Activated T-cell treated with anti-CD3 and anti-CD28 coated beads for 1 hour (primary cell): ENCODE measurements at places on chromosomes 16 and 17.

DNA sequence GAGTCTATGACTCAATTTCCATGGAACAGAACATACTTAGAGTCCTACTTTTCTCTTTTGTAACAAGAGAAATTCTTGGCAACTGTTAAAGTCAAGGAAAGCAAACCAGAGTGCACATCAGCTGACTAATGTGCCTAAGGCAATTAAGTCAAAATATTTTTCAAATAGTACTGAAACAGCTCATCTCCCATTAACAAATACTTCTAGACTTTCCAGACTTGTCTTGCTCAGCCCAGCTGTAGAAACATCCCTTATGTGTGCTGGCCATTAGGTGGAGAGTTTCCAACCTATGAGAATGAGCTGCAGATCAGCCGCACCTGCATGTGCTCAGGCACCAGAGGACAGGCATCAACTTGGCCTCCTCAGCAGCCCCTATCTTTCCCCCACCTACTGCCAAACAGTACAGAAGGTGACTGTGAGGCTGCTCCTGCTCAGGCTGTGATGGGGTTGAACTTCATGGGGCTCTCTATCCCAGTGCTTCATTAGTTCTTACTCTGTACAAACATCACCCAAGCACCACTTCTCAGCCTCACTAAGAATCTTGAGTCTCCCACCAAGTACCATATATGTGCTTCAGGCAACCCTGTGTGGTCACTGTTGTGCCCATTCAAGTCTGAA, 32.2 kb downstream of the TEX2 start:
- no peak for DNase-seq

GRCh38 chr16:26765087-26765486, 301.6 kb upstream of the C16orf82 start:
- no peak for DNase-seq

DNA sequence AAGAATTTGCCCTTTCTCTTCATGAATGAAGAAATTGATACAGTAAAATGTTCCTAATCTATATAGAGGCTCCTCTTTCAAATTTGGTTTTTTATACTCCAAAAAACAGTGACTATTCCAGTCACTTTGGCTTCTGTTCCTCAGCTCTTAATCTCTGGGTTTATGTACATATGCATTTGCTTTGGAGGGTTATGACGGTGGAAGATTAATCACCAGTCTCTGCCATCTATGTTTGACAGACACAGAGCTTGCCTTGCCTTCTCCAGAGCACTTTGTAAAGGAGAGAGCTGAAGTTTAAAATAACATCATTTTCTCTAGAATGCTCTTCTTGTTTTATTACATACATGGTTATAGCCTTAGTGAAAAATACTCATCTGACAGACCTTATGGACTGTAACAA, 99.3 kb downstream of the NLK start:
- DNase-seq = no peak

- DNase-seq = no peak
Measured at GRCh38 chr17:27363326-27363725, 69.4 kb downstream of the WSB1 start.

- DNase-seq = no peak
Measured at GRCh38 chr16:86584726-86585721, 6.7 kb downstream of the FOXL1 start.

DNA sequence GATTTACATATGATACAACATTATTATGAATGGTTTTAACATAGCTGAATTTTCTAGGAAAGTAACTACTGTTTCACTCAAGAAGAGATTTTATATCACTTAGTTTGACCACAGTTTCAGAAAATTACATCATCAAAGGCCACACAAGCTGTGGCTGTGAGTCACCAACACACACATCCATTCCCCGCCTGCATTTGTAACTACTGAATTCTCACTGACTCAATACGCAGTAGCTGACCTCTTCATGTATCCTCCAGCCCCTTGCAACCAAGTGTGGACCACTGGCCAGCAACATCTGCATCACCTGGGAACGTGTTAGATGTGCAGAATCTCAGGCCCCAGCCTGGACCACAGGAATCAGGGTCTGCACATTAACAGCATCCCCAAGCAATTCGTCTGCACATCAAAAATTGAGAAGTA, 197.6 kb downstream of the XYLT1 start:
- no peak for DNase-seq

- DNase-seq = no peak
Measured at GRCh38 chr17:17970699-17971430, 1.3 kb downstream of the TOM1L2 start.

- no peak for DNase-seq
Measured at GRCh38 chr16:87881324-87882200, 12.3 kb upstream of the SLC7A5 start.
